Neural crest cell (in vitro differentiated cells): ENCODE measurements at places on chromosomes 7 and 10. TPM values are rescaled to one million over a fixed set of nuclear protein-coding genes. Genes with fewer than 3 reads are reported as not detected.
A peak's percentile ranks its signal among the peaks of the same experiment; 100 is the strongest.

DNA sequence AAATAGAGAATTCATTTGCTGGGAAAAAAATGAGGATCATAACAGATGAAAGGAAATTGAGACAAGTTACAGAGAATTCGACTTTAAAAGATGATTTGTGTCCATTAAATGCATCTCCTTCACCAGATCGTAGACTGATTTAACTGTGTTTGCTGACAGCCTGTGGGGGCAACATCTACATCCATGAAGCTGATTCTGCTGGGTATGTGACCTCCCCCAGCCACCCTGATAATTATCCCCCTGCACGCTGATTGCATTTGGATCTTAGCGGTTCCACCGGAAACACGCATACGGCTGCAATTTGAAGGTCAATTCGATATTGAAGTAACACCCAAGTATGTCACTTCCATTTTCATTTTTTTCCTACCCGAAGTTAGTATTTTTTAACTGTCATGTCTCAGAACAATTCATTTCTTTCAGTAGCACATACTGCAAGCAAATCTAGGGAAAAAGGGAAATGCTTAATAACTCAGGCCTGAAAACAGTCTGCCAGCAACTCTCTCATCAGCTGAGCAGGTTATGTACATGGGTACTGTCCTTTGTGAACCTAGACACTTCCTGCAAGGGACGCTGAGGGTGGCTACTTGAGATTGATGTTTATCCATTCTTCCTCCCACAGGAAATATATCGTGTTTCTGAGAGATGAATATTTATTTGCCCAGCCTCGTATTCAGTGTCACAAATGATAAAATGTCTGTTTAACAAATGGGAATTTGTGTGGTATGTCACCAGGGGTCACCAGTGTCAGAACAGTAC lies 134.9 kb downstream of the ZNF22 start:
- DNase-seq, result no peak

DNA sequence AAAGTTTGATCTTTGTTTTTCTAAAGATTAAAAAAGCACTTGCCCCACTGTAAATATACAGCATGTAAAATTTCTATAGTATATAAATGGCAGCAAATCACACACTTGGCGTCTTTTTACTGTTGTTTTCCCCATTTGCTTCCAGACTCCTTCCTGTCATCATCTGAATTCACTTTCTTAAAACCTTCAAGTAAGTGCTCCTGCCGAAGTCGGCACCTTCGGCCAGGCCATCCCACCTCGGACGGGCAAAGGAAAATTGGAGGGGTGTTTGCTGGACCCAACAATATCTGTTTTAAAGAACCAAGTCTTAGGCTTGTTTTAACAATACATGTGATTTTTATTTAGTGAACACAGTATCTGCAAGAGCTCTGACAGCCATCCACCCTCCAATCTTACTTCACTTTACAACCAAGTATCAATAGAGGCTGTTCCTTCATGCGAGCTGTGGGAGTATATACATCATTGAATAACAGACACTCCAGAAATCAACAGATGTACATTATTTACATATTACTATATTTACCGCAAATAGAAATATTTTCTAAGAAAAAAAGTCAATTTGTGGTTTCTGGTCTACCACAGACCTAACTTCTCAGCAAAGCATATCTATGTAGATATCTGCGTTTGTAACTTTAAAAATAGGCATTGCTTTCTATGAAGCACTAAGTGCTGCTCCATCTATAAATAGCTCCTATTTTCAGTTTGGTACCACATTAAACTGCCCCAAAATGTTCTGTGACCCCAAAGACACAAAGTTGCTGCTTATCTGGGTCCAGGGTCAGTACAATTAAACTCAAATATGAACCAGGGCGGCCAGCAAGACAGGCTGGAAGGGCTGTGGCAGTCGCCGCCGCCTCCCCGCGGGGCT lies 110.7 kb downstream of the CYTH3 start:
- no peak for DNase-seq

GRCh38 chr10:94279835-94280709 lies 82.7 kb downstream of the NOC3L start:
- peak; percentile 70 for DNase-seq

DNA sequence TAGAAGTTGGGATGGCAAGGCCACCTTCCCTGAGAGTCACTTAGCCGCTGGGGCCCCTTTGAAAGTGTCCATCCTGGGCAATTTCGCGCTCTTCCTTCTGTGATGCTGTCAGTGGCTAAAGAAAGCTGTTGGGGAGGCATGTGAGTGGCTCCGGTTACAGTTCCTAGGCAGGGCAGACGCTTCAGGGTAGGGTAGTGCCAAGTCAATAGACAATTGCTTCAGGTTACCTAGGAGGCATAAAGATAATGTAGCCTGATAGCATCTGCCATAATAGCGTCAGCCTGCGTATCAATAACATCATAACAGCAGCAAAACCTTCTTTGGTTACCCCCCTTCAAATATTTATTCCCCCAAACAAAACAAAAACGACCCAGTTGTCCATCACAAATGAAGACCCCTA lies at the start of gene FAM107B:
FAM107B (minus strand) TSS at position 101 of the 400 bp plus-strand sequence. CDS start 234 bp downstream, outside the sequence.
- no peak for DNase-seq

DNA sequence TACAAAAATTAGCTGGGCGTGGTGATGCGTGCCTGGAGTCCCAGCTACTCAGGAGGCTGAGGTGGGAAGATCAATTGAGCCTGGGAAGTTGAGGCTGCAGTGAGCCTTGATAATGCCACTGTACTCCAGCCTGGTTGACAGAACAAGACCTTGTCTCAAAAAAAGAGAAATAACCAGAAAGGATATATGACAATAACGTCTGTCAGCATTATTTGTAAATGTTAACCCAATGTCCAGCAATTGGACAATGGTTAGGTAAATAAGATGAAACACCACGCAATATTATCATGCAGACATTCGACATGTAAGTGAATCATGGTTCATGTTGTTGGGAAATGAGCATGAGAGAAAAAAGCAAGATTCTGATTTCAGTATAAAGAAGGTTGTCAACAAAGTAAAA lies 44.6 kb upstream of the SEPHS1 start:
- DNase-seq, result no peak

DNA sequence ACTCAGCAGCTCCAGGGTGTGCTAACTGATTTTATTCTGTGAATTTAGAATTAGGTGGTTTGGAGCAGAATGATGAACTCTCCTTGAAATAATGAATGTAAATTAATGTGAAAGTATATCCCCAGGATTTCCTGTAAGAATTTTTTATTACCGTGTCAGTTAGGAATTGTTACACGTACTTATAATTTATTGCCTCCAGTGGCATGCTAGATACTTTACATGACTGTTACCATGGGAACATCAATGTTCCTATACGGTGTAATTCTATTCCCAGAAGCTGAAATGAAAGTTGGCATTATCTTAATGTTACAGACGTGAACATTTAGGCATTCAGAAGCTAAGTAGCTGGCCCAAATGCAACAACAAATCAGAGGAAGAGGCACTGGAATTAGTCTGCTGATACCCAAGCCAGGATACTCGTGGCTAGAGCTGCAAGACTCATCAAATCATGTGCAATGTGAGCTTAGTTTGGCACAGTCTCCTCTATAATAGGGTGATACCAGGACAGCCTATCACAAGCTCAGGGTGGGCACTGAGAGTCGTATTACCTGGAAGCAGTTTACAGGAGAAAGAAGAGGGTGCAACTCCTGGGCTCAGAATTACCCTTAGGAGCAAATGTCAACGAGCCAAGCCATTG lies 30.0 kb upstream of the PRKAR2B start:
- DNase-seq, result no peak

GRCh38 chr10:31037749-31038148 lies 6.1 kb upstream of the ZNF438 start:
- no peak for DNase-seq

- no peak for DNase-seq
These were observed 32.6 kb downstream of the NEUROD6 start for GRCh38 chr7:31307972-31308371.

The KIF11 gene
- 70.8 and 71.5 TPM in 2 replicates for total RNA-seq

The CCL24 gene
- not detected in 2 replicates for total RNA-seq

The OPN1SW gene
- total RNA-seq, result not detected in 2 replicates

The VWDE gene
- not detected in 2 replicates for total RNA-seq

The SEMA4G gene
- 7.0 and 9.1 TPM in 2 replicates for total RNA-seq
